ENCODE measurements at places on chromosomes 16 and 17.

GRCh38 chr16:24953306-24953705, 61.9 kb downstream of the ARHGAP17 start:
- no peak for DNase-seq

DNA sequence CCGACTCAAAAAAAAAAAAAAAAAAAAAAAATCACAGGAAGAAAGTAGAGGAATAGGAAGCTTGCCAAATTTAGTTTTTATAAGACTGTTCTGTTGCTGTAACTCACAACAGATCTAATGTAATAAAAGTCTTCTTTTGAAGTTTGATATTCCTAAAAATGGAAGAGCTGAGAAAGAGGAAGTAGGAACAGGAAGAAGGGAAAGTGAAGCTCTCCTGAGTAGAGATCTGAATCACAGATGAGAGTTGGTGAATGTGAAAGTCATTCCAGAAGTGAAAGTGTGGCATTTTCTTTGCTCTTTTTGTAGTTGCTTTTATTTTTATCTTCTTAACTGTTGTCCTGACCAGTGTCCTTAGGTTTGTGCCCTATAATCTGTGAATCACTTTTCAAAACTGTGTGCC, 2.1 kb downstream of the NMT1 start:
- DNase-seq: no peak

DNA sequence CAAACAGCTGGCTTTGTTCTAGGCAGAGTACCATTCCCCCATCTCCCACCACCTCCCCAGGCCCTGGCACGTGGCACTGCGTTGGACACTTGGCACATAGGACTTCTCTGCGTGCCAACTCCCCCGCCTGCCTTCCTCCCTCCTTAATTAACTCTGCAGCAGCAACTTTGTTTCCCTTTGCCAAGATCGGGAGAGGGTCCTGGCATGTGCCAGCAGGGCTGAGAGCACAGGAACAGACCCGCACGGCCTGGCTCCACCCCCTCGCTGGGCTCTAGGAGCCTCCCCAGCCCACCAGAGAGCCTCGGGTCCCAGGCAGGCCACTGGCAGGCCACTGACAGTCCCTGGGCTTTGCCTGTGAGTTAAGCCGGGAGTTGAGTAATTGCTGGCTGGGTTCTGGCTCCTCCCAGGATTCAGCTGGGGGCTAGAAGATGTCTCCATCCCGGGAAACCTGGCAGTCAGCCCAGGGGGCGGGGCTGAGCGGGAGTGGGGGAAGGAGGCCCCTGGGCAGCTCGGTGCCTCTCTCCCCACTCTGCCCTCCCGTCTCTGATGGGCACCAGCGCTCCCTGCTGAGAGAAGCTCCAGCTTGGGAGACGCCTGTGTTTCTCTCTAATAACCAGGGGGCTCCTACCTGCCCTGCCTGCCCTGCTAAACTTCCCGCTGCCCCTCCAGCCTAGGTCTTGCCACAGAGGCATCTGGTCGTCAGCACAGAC, 224.0 kb upstream of the TNRC6C start:
- DNase-seq: no peak

DNA sequence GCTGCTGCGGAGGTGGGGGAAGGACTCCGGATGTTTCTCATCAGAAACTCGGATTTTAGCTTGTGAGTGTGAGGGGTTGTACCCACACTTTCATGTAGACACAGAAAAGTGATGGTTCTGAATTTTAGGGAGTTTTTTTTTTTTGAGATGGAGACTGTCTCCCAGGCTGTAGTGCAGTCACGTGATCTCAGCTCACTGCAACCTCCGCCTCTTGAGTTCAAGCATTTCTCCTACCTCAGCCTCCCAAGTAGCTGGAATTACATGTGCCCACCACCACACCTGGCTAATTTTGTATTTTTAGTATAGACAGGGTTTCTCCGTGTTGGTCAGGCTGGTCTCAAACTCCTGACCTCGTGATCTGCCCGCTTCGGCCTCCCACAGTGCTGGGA, 22.4 kb upstream of the GNG13 start:
- no peak for DNase-seq

GRCh38 chr16:53962041-53962440, 258.1 kb downstream of the FTO start:
- DNase-seq: no peak

- DNase-seq: no peak
Measured at GRCh38 chr16:29826342-29826695, 6.1 kb downstream of the MVP start.

GRCh38 chr16:13944816-13945215, 24.9 kb downstream of the ERCC4 start:
- no peak for DNase-seq

Measured in GOT3 (cell line).